ENCODE measurements at places on chromosomes 1 and 21.

- DNase-seq, result no peak
Measured at GRCh38 chr1:167130829-167131510, 37.1 kb downstream of the STYXL2 start.

DNA sequence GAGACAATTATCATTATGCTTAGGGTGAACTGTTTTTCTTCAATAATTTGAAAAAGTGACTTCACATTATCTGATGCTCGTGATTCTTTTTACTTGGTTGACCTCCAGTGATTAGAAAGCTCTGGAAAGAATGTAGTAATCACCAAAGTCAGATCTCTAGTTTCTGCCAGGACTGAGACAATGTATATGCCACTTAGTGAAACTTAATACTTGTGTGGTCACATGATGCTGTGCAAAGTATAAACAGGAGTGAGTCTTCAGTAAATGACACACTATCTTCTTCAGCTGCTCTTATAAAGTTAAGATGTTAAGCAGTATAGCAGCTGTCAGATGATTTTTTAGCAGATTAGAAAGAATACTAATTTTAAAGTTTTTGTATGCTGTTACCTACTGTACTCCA lies 17.2 kb downstream of the VCAM1 start:
- peak; percentile 37 for DNase-seq

- no peak for DNase-seq
Measured at GRCh38 chr1:180982422-180982821, 40.2 kb downstream of the STX6 start.

DNA sequence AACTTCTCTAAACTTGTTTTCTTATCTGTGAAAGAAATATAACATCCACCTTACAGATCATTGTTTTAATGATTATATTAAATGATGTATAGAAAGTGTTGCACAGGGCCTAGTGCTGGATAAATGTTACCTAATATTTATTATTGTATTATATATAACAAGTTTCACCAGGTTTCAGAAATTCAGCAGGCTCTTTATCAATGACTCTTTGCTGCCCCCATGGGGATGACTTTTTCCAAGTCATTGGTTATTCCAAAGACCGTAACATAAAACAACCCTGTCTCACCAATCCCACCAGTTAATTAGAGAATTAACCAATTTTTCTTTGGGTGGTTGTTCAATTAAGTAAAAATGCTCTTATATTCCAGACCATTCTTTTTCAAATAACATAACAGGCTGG lies 7.3 kb upstream of the DEDD start:
- DNase-seq, result peak; percentile 41

DNA sequence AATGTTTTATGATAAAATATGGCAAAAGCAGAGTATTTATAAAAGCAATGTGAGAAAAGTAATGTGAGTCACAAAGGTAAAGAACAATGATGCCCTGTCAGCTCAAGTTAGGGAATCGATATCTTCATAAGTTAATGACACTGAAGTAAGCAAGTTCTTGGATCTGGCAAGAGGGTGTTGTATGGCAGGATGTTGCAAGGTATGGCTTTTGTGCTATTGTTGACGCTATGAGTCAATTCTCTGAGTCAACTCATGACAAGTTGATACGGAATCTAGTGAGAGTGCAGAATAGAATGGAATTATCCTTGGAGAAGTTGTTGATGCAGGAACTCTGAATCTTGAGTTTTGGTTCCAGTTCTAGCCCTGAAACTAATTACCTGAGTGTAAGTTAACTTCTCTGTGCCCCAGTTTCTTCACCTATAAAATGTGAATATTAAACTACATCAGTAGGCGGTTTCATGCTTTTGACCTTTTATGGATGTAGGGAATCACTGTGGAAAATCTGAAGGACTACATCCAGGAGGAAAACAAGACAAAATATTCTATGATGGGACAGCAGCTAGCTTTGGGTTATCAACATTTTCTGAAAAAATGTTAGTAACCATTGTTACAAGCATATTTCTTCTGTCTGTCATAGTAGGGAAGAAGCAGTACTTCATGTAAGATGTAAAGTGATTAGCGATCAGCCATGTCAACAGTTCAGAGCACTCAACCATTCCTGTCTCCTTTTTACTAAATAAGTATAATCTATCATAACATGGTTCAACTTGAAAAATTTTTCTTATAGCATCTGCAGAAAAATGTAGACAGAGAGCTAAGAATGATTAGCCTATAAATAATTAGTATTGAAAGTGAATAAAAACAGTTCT lies 96.9 kb downstream of the ATP6V1G3 start:
- DNase-seq, result peak; percentile 93

DNA sequence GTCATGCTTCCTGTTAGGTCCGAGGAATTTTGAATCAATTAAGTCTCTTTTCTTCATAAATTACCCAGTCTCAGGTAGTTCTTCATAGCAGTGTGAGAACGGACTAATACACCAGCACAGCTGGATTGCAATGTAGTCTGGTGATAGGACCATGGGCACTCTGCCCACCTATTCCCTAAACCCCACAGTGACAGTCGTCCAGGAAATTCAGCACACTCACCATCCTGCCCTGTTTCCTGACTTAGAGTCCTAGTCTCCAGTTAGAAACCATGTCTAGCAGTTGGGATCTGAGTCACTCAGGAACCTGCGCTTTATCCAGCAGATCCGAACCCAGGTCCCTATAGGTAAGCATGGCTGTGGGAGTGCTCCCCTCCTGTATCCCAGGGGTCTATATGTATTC lies 149.3 kb upstream of the TNR start:
- DNase-seq, result no peak

GRCh38 chr1:154765970-154766369 lies 104.1 kb downstream of the KCNN3 start:
- DNase-seq, result peak; percentile 19

GRCh38 chr1:154352581-154353459 lies 27.5 kb downstream of the ATP8B2 start:
- peak; percentile 71 for DNase-seq
